ENCODE measurements at places on chromosomes 3 and 15.

GRCh38 chr15:41887893-41888292 lies 6.0 kb downstream of the SPTBN5 start:
- no peak for DNase-seq

DNA sequence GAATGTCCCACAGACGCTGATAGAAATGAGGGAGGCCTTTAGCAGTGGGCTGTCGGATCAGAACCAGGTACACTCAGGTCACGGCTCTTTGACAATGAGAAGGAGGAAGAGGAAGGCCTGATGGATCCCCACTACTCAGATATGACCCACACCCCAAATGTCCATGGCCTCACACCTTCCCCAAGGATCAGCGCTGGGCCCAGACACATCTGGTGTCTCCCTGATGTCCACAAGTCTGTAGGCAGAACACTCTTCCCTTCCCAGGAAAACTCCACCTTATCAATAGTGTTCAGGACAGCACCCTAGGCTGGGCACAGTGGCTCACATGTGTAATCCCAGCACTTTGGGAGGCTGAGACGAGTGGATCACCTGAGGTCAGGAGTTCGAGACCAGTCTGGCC lies 33.3 kb upstream of the SFMBT1 start:
- no peak for DNase-seq

DNA sequence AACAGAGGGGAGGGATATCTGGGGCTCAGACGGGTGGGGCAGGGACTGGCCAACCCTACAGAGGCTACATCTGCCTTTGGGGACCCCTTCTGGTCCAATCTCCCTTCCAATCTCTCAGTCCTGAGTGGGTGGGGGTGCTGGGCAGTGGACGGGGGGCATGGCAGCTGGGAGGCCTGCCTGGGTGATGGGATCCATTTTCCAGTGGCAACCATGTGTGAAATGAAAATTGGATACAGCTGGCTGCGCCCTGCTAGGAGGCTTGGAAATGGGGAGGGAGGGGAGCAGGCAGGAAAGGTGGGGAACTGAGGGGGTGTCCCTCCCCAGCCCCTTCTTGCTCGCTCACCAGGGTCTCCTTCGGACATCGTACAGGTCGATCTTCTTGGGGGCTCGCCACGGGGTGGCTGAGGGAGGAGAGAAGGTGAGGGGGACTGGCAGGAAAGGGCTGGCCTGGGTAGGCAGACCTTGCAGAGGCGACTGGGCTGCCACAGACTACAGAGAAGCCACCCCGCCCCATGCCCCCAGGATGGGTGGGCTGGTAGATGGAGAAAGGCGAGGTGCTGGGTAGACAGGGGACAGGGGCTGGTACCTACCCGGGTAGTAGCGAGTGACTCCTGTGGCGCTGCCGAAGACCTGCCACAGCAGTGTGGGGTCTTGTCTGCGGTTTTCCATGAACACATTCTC lies 21.2 kb upstream of the TMEM115 start:
- DNase-seq = no peak

GRCh38 chr15:85785887-85786780 lies 8.6 kb downstream of the KLHL25 start:
- peak; percentile 24 for DNase-seq

DNA sequence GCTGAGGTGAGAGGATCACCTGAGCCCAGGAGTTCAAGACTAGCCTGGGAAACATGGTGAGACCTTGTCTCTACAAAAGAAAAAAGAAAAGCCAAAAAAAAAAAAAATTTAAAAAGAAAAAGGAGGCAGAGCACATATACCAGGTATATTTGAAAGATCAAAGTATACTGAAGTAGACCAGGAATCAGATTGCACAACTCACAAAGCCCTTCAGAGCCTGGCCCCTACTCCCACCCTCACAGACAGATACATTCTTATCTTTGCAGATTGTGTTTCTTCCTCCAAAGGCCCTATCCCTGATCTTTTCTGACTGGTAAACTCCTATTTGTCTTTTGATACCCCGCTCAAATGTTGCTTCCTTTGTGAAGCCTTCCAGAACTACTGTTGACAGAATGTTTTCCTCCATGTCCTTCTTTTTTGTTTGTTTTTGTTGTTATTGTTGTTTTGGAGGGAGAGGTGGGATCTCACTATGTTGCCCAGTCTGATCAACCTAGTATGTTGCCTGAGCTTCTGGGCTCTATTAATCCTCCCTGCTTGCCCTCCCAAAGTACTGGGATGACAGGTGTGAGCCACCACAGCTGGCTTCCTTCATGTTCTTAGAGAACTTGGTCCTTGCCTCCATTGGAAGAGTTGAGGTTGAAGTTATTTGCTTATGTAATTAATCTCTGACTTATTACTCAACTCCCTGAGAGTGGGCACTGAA lies 9.8 kb upstream of the ITGB5 start:
- DNase-seq = no peak

- no peak for DNase-seq
Observed at GRCh38 chr3:149095487-149095886, 9.2 kb upstream of the HLTF start.
